ENCODE measurements at places on chromosomes 12 and 14. TPM values are rescaled to one million over a fixed set of nuclear protein-coding genes. Genes with fewer than 3 reads are reported as not detected.

Gene LRTM2
- not detected for total RNA-seq

- no peak for DNase-seq
Measured at GRCh38 chr12:29131539-29131938, 17.5 kb upstream of the FAR2 start.

Gene BTBD6
- total RNA-seq = 11.6 TPM

- no peak for DNase-seq
Measured at GRCh38 chr12:7015555-7016370, 2.5 kb downstream of the LPCAT3 start.

Gene MUCL1
- total RNA-seq = not detected

- no peak for DNase-seq
Measured at GRCh38 chr12:94219622-94220302, 71.4 kb downstream of the PLXNC1 start.

DNA sequence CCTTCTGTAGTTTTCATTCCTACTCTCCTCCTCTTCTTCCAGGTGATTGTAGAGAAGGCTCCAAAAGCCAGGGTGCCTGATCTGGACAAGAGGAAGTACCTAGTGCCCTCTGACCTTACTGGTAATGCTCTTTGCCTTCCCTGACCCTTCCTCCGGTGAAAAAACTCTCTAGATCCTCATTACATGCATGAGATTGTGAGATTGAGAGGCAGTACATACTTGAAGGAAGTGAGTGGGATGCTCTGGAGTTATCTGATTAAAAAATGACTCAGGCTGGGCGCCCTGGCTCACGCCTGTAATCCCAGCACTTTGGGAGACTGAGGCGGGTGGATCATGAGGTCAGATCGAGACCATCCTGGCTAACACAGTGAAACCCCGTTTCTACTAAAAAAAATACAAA lies 5.3 kb downstream of the GABARAPL1 start:
- DNase-seq = no peak

DNA sequence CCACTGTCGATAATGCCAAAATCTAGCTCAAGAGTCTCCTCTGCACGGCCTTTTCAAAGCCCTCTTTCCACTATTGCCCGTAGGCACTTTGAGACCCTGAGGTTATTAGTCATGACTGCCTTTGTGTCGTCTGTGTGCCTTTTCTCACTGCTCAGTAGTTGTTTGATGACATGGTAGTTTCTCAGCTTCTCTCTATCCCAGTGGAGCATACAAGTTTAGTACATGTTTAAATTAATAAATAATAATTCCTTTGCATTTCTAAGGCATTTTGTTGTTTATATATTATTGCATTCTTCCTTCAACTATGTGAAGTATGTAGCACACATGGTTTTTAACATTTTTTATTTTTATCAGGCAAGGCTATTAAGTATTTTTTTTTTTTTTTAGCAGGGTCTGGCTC lies 458.1 kb downstream of the PCNX1 start:
- no peak for DNase-seq

- peak; percentile 81 for DNase-seq
Measured at GRCh38 chr14:100824091-100824551, 1.8 kb upstream of the MEG3 start.

Gene ITGB7
- total RNA-seq = 1.2 TPM

DNA sequence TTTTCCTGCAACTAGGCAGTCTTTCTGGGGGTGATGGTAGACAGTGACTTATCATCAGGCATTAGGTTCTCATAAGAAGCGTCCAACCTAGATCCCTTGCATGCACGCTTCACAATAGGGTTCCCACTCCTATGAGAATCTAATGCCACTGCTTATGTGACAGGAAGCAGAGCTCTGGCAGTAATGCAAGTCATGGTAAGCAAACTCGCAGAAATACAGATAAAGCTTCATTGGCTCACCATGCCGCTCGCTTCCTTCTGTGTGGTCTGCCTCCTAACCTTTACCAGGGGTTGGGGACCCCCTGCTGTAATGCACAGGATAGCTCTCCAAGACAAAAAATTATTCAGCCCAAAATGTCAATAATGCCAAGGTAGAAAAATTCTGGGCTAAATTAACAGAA lies 864.2 kb downstream of the TRHDE start:
- DNase-seq = no peak

DNA sequence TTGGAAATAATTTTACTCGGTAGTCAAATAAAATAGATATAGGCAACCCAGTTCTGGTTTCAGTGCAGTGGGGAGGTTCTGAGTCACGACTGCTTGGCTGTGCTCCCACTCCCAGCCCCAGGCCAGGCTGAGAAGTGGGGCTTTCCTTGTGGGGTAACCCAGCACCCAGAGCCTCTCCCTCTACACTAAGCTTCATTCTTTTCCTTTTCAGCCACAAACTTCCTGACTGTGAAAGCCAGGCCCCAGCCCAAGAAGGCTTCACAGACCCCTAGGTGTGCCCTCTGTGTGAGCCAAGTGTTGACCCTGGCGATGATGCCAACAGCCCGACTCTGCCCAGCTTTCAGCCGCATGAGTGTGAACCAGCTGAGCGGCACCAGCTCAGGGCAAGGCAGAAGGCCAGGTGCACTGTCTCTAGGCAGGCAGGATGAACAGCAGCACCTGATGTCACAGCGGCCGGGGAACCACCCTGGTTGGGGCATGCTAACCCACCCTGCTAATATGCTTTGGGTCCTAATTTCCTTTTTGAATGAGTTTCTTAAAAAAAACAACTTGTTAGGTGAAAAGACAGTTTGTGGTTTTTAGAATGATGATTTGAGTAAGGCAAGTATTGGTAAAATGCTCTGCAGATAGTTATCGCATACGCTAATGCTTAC lies 42.2 kb upstream of the ATP23 start:
- DNase-seq = no peak

- DNase-seq = no peak
Measured at GRCh38 chr14:52824462-52824861, 33.1 kb upstream of the GNPNAT1 start.

DNA sequence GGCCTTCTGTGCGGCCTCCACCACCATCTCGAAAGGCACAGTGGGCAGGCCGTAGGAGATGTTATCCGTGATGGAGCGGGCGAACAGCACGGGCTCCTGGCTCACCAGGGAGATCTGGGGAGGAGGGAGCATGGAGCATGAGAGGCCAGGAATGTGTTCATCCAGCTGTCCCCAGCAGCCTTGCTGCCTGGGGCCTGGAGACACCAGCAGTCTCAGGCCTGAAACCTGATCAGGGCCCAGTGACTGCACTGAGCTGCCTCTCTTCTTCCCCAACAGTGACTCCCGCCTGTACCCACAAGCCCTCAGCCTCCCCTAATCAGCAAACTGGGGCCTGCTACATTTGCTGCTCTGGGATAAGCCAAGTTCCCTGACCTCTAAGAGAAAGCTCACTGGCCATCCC lies 30.9 kb downstream of the ABCB9 start:
- DNase-seq = no peak

DNA sequence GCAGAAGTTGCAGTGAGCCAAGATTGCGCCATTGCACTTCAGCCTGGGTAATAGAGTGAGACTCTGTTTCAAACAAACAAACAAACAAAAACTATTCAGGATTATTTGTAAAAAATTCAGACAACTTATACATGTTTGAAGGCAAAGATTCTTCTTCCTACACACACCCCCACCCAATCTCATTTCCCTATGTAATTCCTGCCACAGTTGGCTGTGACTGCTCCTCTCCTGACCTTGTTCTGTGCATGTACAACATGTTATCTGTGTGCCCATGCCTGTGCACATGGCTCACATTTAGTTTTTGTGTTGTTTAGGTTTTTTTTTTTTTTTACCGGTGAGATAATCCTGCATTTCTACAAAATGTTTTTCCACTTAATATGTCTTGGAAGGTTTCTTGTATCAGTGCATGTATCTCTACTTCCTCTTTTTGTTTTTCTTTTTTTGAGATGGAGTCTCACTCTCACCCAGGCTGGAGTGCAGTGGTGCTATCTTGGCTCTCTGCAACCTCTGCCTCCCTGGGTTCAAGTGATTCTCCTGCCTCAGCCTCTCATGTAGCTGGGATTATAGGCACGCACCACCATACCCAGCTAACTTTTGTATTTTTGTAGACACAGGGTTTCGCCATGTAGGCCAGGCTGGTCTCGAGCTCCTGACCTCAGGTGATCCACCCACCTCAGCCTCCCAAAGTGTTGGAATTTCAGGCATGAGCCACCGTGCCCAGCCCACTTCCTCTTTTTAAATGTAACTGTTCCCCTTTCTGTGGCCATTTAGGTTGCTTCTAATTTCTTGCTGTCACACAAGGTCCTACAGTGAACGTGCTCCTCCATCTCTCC lies 8.7 kb downstream of the CFAP251 start:
- DNase-seq = no peak

Gene PLEKHG7
- total RNA-seq = not detected

GRCh38 chr12:42758806-42759205 lies 169.3 kb upstream of the PRICKLE1 start:
- DNase-seq = no peak

Gene VASH1
- total RNA-seq = 7.7 TPM

GRCh38 chr14:104724407-104724980 lies 465 bp downstream of the ADSS1 start:
- DNase-seq = no peak

DNA sequence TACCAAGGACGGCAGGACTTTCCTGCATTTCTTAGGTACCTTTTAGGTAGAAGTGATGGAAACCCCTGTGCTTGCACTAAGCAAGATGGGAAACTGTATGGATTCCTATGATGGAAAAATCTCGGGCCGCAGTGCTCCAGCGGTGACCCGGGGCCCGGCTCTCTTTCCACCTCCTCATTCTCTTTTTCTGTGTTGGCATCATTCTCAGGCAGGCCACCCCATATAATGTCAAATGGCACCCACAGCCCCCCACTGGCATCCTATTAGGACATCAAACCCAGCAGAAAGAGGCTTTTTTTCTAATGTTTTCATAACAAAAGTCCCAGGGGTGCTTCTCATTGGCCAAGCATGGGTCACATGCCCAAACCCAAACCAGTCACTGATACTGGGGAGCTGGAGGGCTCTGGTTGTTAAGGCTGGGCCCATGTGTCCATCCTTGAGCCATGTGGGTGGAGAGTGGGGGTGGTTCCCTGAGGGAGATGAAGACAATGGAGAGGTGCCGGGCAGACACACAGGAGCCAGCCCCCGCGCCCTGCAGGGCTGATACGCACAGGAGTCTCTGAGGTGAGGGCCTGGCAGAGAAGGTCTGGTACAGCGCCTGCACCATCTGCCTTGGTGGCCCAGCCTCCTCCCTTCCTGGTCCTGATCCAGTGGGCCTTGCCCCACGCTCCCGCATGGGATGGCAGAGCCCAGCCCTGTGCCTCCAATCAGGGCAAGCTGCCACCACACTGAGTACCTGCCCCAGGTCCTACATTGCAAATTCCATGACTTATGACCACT lies 142.1 kb downstream of the CALM1 start:
- no peak for DNase-seq

Gene KRT85
- total RNA-seq = not detected

DNA sequence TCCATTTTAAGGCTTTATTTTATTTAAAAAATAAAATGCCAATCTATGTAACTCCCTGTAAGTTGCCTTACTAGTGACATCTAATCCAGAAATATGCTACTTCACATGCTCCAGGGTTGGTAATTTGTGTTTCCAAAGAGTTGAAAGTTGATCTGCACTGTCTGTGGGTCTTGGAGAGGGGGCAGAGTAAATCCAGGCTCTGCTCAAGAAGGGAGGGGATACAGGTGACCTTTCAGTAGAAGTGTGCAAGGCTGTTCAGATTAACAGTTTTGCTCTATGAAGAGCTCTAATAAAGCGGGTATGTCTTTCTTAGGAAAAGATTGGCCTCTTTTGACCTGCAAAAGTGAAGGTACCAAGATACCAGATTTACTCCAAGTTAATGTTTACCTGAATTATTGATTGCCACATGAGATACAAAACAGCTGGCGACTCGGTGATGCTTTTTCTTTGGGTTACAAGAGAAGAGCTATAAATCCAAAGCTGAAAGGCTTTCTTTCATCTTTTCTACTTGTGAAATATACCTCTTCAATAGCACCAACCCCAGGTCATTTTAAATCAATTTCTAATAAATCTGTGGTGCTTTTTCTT lies 75.6 kb upstream of the FLRT2 start:
- no peak for DNase-seq

- no peak for DNase-seq
Measured at GRCh38 chr12:48105321-48105866, 485 bp downstream of the SENP1 start.

Gene FBXO21
- 57.0 TPM for total RNA-seq

Gene E2F7
- total RNA-seq = 25.2 TPM

- DNase-seq = no peak
Measured at GRCh38 chr14:76595266-76595665, 166.0 kb upstream of the VASH1 start.

GRCh38 chr14:44795725-44796124 lies 166.0 kb downstream of the KLHL28 start:
- no peak for DNase-seq

DNA sequence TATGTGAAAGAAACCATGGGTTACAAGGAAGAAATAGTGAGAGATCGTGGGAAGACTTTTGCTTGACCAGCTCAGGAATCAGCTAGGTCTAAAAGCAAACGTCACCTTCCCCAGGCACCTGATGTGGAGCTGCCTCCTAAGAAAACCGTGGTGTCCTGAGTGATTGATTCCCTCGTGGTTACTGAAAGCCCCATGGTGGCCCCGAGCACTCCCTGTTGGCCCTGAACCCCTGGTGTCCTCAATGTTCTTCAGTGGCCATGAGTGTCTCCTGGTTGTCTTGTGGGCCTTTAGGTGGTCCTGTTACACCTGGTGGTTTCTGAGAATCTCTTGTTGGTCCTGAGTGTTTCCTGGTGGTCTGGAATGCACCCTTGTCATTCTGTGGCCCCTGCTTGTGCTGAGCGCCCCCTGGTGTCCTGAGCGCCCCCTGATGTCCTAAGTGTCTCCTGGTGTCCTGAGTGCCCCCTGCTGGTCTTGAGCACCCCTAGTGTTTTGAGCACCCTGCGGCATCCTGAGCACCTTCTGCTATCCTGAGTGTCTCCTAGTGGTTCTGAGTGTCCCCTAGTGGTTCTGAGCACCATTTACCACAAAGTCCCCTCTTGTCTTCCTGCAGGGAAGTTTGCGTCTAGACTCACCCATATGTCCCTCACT lies 518.7 kb downstream of the TMEM121 start:
- peak; percentile 40 for DNase-seq

DNA sequence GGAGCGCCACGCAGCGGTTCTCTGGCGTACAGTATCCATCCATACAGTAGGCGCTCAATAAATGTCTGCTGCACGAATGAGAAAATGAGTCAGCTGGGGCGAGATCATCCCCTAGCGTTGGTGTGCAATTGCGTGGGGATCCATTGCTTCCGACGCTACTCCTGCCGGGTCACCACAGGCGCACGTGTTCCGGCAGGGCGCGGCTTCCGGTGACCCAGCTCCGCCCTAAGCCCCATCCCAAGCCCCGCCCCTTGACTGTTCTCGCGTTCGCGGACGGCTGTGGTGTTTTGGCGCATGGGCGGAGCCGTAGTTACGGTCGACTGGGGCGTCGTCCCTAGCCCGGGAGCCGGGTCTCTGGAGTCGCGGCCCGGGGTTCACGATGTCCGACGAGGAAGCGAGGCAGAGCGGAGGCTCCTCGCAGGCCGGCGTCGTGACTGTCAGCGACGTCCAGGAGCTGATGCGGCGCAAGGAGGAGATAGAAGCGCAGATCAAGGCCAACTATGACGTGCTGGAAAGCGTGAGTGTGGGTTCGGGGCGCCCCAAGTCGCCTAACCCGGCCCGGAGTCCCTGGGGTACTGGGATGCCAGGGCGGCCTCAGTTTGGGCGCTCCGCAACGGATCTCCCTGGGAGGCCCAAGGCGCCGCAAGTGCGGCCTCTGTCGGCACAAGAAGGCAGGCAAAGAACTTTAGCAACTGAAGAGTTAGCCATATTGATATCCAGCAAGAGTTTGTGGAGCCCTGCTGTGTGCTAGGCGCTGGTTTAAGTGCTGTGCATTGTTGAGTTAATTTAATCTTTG lies at the start of gene PSMD9:
Gene PSMD9, plus strand, starts transcription at position 313 of the 796 bp plus-strand sequence. Its CDS starts 67 bp downstream, at position 380.
- peak; percentile 94 for DNase-seq

- DNase-seq = no peak
Measured at GRCh38 chr14:103016594-103016993, 40.8 kb downstream of the CDC42BPB start.
